ENCODE measurements at places on chromosomes 3 and 15.

DNA sequence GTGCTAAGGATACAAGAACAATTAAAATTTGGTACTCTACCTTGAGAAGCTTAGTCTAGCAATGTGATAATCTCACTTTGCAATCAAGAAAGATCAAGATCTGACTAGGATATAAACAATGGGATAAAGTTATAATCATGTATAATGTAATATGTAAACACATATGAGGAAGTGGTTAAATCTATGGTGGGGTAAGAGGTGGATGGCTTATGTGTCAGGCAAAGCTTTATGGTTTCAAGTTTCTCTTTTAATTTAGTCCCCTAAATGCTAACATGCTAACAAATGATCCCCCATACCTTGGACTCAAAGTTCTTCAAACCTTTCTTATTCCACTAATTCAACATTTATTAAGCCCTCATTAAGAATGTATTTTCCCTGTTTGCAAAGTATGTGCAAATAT, 2.5 kb downstream of the RSL24D1 start:
- no peak for DNase-seq

GRCh38 chr3:88812576-88812975, 294.8 kb upstream of the EPHA3 start:
- no peak for DNase-seq

- DNase-seq: peak; percentile 28
Measured at GRCh38 chr15:64024172-64025050, 21.9 kb downstream of the DAPK2 start.

DNA sequence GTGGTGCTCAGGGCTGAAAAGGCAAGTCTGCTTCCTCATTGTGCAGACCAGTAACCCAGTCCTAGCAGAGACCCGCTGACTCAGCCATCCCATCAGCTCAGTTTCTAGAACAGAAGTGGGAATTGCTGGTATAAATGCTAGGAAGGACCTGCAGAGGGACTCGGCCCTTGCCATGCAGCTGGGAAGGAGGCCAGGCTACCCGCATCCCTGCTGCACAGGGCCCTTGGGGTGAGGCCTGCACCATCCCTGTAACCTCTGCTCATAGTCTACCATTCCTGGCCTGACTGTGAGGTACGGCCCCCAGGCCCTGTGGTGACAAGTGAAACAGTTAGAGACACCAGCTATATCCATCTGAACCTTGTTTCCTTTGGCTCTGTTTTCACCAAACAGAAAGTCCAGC, 23.5 kb downstream of the RAB6B start:
- no peak for DNase-seq

- DNase-seq: no peak
Measured at GRCh38 chr3:11568503-11569155, 75.1 kb downstream of the VGLL4 start.

DNA sequence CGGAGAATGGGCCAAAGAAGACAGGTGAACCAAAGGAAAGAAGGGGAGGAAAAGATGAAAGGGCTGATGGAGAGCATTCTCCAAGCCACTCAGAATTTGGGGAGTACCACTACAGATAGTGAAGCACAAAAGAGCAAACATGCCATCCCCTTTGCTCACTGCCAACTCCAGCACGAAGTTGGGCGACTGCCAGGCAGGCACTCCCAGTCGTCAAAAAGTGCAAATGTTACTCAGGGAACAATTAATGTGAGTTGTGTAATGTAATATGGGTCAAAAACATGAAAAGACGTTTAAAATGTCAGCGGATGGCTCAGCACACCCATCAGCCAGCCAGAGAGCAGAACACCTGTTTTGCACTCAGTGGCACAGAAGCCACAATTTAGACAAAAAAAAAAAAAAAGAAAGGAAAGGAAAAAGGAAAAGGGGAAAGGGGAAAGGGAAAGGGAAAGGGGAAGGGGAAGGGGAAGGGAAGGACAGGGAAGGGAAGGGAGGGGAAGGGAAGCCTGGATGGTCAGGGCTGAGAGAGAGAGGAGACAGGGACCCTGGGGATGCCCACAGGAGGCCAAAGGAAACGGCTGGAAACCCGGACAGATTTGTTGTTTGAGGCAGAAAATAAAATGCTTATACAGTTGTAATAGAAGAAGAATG, 82.7 kb downstream of the COL8A1 start:
- DNase-seq: no peak

DNA sequence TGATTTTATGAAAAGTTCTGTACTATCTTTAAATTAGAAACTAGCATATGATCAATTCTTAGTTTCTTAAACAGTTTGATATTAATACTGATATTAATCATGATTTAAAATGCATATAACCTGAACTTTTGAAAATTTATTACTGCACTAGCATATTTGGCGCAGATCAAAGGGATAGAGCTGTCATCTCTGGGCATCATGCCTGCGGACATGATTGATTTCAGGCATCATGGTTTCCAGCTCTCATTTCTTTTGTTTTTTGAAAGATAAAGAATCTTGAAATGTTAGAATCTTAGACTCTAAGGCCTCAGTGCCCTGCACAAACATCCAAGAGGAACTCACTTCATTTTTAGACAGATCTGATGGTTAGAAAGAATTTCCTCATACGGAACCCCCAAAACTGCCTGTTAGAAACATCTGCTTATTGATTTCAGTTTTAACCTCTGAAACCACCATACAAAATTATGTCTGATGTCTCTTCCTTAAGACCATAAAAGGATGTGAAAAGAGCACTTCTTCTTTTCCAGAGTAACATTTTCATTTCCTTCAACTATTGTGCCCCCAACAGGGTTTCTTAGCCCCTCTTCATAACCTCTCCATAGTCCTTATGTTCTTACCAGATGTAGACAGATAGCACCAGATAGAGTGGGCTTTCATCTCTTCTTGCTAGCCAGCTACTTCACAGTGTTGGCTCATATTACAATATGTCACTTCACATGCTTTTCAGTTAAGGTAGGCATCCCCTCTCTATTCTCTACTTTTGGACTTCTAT, 110.8 kb downstream of the BBX start:
- no peak for DNase-seq

DNA sequence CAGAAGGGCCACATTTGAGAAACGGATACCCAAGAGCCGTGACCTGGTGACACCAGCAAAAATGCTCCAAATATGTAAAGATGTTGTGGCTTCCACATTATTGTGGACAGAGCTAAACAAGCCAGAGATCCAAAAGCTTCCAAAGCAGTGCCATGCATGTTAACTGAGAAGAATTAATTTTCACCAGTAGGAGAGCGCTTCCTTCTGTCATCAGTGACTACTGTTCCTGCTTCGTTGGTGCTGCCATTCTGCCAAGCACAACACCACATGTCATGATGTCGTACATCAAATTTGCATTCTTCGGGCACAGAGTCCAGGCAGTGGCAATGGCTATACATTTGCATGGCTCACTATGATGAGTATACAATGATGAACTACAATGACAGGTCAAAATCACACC, 19.1 kb upstream of the CHST2 start:
- DNase-seq: no peak

DNA sequence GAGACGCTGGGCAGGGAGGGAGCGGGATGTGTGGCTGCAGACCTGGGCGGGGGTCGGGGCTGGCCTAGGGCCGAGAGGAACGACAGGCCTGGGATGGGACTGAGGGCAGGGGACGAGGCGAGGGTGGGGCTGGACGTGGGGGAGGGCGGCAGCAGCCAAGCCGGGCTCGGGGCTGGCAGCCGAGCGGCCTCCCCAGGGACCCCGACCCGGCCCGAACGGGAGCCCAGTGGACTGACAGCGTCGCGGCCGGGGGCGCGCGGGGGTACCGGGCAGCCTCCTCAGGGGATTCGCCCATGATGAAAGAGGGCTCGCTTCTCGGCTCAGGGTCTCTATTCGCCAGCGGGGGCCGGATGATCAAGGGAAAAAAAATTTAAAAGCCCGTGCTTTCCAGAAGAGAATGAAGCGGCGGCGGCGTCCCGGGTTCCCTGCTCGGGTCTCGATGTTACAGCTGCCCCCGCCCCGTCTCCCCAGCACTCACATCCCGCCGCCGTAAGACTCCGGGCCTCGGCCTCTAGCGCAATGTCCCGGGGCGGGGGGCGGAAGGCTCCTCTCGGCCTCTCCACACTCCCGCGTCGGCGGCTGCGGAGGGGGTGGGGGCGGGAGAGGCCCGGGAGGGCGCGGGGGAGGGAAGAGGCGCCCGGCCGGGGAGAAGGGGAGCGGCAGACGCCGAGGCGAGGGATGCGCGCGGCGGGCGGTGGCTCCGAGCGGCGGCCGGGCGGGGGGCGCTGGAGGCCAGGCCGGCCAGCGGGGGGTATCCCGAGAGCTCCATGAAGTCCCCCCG, 4.3 kb downstream of the PTH1R start:
- DNase-seq: no peak

DNA sequence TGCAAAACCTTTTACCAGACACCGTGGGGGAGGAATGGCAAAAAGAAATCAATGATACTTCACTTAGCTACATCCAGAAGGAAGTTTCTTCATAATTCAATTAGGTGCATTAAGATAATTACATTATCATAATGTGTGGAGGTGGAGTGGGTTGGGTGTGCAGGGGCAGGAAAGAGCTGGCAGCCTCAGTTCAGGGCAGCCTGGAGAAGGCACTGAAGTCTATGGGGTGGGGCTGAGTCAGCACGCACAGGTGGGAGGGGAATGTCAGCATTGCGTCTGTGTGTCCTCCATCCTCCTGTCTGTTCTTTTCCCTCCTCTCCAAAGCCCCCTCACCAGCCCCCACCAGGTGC, 278.8 kb downstream of the GABRG3 start:
- DNase-seq: no peak

DNA sequence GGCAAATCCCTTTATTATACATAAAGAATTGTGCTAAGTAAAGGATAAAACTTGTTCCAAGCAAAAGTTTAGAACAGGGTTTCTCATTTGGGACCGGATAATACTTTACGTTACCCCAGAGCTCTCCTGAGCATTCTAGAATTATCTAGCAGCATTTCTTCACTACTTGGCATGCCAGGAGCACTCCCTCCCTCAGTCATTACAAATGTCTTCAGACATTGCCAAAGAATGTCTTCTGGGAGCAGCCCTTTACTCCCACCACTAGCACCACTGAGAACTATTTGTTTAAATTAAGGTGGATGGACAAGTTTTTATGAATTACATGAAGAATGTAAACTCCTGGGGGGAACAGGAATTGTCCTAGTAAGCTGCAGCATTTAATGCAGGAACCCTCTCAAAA, 516.4 kb downstream of the GBE1 start:
- DNase-seq: no peak

- DNase-seq: peak; percentile 71
Measured at GRCh38 chr15:98085003-98085639, 124.6 kb downstream of the ARRDC4 start.

DNA sequence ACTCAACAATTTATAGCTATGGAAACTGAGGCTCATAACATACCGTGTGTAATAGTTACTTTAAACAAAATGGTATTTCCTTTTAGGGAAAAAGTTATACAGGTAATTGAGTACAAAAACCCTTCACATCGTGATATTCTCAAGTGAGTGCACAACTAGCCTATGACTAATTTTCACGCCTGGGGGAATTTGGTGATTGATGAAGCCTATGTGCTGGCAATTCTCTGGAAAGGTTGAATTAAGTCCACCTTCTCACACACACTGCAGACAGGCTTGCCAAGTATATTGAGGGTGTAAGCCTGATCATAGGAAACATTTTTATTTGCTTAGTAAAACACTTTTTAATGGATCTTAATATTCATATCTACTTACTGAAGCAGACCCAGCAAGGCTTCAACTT, 41.3 kb upstream of the ROBO2 start:
- no peak for DNase-seq

DNA sequence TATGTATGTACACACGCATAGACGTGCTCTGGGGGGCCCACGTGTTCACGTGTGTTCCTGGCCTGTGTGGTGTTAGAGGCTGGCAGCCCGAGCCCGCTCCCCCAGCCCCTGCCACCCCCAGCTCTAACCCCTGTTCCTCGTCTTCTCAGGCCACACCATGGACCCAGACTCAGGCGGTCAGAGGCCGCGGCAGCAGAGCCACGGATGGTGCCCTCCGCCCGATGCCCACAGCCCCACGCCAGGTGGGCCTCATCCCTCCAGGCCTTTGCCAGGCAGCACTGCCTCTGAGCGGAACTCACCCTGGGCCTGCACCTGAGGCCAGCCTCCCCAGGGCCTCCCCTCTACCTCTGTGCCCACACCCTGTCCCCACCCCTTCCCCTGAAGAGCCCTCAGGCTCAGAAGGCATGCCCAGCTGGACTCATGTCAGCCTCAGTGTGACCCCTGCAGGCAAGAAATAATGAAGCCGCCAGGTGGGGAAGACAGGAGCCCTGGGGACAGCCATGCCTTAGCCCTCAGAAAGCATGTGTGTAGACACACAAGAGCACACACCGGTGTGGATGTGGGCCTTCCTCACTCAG, 16.4 kb upstream of the GNAT1 start:
- DNase-seq: no peak

- peak; percentile 63 for DNase-seq
Measured at GRCh38 chr15:90620379-90621067, 90.8 kb downstream of the CRTC3 start.

- DNase-seq: no peak
Measured at GRCh38 chr3:172201870-172202236, 162.5 kb downstream of the FNDC3B start.

- no peak for DNase-seq
Measured at GRCh38 chr3:81985996-81986723, 224.7 kb upstream of the GBE1 start.

DNA sequence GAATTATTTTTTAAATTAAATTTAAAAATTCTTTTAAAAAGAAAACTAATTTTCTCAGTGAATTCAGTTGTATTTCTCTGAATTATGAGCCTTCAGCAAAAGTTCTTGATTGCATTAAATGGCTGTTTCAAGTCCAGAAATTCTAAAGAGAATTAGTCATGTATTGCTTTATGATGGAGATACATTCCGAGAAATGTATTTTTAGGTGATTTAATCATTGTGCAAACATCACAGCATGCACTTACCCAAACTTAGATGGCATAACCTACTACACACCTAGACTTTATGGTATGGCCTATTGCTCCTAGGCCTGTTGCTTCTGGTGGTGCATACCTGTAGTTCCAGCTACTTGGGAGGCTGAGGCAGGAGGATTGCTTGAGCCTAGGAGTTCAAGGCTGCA, 44.3 kb upstream of the GCNT3 start:
- no peak for DNase-seq

DNA sequence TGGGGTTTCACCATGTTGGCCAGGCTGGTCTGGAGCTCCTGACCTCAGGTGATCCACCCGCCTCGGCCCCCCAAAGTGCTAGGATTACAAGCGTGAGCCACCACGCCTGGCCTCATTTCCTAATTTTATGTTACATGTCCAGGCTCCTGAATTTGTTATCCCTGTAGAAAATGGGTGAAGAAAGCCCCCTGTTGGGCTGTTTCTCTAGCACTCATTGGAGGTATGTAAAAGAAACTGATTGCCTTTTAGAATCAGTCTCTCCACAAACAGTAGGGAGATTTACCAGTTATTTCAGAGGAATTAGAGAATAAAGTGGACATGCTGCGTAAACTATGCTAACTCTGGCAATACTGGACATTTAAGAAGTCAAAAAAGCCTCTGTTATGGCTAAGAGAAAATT, 364.1 kb upstream of the TBL1XR1 start:
- DNase-seq: no peak

GRCh38 chr3:151798466-151798865, 15.4 kb upstream of the AADAC start:
- DNase-seq: no peak
